ENCODE measurements at places on chromosomes 5 and 9.

DNA sequence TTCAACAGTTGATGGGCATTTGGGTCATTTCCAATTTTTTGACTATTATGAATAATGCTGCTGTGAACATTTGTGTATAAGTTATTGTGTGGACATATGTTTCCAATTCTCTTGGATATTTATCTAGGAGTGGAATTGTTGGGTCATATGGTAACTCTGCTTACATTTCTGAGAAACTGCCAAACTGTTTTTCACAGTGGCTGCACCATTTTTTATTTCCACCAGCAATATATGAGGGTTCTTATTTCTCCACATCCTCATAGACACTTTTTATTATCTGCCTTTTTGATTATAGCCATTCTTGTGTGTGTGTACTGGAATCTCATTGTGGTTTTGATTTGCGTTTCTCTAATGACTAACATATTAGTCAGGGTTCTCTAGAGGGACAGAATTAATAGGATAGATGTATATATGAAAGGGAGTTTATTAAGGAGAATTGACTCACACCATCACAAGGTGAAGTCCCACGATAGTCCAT, 14.7 kb upstream of the MED27 start:
- DNase-seq: no peak

GRCh38 chr5:112154940-112155686, 264.0 kb downstream of the EPB41L4A start:
- DNase-seq: no peak

DNA sequence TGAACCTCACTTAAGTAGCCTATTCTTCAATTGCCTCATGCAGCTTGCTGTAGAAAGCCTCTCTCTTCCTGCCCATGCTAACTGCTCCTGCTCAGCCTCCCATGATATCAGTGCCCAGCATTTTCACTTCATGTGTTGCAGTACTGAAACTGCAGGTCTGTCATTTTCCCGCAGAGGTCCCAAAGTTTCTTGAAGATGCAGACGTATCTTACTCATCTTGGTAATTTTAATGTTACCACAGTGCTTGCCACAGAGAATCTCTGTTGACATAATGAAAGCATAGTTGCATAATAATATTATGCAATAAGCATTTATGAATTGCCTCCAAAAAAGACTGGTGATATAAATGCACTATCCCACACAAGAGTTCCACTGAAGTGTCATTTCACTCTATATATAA, 561.1 kb upstream of the DAP start:
- DNase-seq: no peak

DNA sequence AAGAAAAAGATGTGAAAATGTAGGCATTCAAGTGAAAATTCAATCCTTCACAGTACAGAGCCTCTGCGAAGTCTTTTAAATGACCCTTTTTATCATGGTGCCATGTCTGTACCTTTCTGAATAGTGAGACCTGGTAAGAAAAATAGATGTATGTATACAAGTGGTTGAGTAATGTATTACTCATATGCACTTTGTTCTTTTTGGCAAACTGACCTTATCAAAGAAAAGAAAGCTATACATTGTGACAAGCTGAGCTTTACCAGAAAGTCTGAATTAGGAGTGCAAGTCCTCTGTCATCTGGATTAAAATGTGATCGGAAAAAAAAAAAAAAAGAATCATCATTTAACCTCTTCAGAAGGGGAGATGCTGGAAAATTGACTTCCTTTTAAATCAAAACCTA, 356.4 kb upstream of the CCNH start:
- no peak for DNase-seq

GRCh38 chr9:107675351-107676259, 186.0 kb upstream of the KLF4 start:
- DNase-seq: no peak

All from esophagus squamous epithelium (tissue), 5 donors.